ENCODE measurements at places on chromosomes 5 and 9.

DNA sequence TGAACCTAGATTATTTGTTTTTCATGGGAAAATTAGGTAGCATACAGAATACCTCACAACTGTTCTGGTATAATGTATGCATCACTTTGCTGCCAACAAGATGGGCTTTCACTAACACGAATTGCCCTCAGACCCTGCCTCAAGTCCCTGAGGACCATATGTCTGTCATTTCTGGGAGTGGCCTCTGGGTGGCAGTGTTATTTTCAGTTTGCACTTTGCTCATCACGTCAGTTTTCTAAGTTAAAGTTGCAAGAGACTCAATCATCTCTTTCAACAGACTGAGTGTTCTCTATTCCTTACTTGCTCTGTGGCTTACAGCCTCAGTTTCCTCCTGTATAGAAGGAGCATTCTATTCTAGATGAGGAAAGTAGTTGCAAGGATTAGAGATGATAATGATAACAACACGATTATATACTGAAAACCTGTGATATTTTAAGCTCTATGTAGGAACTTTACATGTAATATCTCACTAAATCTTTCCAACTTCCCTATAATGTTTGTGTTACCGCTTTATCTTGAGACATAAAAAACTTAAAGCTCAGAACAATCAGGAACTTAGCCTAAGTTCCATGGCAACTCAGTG lies 55.7 kb downstream of the TSSK1B start:
- peak; percentile 78 for DNase-seq

- DNase-seq = no peak
These were observed 64.7 kb downstream of the SH3PXD2B start for GRCh38 chr5:172389578-172390112.

DNA sequence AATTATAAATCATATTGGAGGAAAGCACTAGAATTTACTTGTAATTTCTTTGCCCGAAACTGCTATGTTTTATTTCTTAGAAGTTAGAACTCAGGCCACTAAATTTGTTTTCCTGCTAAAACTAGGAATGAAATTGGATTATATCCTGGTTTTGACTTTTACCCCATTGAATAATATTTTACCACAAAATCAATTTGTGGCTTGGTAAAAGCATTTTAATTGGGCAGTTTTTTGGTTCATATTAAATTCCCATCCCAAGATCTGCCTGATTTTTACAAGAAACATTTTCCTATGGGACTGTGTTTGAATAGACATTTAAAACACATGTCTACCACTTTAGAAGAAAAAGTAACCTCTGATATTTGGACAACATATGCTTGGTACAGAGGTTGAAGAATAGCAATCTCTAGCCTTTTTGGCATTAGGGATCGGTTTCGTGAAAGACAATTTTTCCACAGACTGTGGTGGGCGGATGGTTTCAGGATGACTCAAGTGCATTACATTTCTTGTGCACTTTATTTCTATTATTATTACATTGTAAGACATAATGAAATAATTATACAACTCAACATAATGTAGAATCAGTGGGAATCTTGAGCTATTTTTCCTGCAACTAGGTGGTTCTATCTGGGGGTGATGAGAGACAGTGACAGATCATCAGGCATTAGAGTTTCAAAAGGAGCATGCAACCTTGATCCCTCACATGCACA lies 565.6 kb downstream of the PRR16 start:
- no peak for DNase-seq

GRCh38 chr9:90343366-90343765 lies 299.3 kb downstream of the DIRAS2 start:
- no peak for DNase-seq

DNA sequence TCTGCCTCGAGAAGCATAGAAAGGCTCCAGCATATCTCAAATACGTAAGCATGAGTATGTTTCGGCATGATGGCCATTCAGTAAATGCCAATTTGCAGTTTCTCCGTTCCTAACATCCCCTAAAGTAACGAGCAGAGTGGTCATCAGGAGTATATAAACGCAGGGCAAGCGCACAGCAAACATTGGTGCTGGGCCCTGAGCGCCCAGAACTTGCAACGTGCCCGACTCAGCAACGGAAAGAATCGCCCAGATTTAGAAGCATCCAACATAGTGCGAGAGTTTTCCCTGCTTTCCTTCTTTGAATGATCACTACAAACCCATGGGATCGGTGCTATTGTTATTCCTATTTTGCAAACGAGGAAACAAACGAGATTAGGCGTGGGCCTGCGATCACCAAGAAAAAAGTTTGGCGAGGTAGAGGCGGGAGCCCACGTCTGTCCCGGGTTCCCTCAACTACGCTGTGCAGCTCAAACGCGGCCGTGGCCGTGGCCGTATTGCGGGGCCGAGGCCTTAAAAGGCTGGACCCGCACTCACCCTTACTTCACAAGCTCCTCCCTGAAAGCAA lies 505 bp downstream of the RPS14 start:
- no peak for DNase-seq

GRCh38 chr9:136119061-136119882 lies 597 bp upstream of the TMEM250 start:
- DNase-seq = no peak

- DNase-seq = no peak
These were observed 41.9 kb upstream of the CTSL start for GRCh38 chr9:87683751-87684626.

DNA sequence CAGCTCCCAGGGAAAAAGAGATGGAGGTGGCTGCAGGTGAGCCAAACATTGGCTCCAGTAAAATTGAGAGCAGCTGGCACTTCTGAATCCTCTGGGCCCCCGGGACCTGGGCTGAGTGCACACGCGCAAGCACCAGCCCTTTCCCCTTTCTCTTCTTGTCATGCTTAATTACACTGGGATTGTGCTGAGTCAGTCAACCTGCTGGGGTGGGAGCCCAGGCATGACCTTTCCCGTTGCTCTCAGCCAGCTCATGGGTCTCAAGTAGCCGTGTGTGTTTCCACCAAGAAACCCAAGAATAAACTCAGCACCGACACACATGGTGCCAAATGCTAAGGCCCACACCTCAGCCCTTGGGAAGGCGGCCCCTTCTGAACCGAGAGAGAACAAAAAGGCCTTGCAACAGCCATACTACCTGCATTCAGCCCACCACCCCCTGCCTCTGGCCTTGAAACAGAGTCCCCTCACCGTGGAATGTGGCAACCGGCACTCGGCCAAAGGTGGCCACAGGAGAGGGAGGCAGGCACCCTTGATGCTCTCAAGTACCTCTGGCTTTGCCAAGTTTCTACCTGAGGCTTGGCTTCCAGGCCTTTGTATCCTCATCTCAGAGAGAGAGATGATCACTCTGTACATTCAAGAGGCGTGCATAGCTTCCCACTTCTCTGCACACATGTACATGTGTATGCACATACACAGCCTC lies 28.1 kb downstream of the SLIT3 start:
- DNase-seq = no peak

GRCh38 chr5:5419291-5420210 lies 2.9 kb upstream of the ICE1 start:
- peak; percentile 54 for DNase-seq

- DNase-seq = no peak
These were observed 70.3 kb downstream of the SPEF2 start for GRCh38 chr5:35687961-35688360.

GRCh38 chr9:33097192-33097591 lies 20.7 kb upstream of the SMU1 start:
- no peak for DNase-seq

DNA sequence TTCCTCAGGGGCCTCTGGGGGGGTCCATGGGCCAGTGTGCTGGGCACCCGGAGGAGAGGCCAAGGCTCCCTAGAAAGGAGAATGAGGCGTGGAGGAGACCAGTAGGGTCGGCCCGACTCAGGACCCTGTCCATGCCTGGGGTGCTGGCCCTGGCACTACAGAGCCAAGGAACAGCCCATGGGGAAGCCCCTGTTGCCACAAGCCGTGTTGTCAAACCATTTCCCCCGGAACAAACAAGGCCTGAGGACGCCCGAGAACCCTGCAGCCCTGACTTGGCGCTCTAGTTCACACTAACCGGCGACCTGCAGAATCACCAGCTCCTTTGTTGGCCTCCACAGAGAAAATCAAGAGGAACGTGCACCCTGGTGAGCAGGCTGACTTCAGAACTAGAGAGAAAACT lies 41.6 kb upstream of the SLC12A7 start:
- no peak for DNase-seq

- DNase-seq = no peak
These were observed 15.0 kb downstream of the ARHGAP26 start for GRCh38 chr5:142785206-142785605.

- DNase-seq = no peak
These were observed 47.5 kb downstream of the NLN start for GRCh38 chr5:65769539-65769938.

DNA sequence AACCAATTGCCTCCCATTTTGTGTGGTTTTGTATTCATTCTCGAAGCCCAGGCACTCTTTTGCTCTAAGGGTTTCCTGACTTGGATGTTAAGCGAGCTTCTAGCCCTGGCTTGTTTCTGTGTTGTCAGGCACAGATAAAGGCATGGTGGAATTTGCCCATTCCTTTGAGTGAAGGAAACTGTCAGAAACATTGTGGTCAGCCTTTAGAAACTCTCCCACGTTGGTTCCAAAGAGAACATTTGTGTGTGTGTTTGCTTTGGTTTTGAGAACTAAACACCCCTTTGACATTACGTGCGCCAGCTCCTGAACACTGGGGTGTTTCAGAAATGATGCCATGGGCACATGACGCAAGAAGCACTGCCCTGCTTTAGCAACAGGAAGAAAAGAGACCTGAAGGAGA lies 320.9 kb downstream of the NTRK2 start:
- peak; percentile 90 for DNase-seq

DNA sequence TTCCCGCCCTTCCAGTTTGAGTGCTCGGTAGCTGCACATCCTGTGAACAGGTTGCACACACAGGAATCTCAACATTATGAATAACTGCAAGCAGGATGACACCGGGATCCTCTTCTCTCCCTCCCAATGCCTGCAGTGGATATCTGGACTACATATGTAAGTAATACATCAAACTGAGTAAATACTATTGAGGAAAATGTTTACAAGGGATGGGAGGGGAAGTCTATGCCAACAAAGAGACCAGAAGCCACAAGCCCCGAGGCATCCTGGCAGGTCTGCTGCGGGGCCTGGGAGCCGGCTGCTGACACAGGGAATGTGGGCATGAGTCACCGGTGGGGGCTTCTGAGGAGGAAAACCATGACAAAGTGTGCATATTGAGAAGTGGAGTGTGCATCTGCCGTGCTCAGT lies 8.6 kb upstream of the ANKRD33B start:
- peak; percentile 53 for DNase-seq

DNA sequence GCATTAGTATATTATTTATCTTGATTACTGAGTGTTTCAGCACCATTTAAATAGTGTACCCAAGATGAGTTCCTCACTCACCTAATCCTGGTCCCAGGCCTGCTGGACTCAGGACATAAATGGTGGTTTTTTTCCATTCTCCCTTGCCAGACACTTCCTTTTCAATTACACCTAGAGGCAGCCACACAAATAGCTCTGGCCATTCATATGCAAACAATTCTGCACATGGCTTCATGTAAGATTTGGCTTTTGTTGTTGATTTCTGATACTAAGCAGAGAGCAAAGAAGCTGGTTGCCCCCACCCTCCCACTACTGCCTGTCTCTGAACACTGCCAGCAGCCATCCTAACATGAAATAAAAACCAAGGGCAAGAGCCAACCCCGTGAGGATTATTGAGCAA lies 180.4 kb downstream of the SEMA5A start:
- no peak for DNase-seq

- DNase-seq = no peak
These were observed 37.9 kb downstream of the FBXW11 start for GRCh38 chr5:171968531-171968930.

DNA sequence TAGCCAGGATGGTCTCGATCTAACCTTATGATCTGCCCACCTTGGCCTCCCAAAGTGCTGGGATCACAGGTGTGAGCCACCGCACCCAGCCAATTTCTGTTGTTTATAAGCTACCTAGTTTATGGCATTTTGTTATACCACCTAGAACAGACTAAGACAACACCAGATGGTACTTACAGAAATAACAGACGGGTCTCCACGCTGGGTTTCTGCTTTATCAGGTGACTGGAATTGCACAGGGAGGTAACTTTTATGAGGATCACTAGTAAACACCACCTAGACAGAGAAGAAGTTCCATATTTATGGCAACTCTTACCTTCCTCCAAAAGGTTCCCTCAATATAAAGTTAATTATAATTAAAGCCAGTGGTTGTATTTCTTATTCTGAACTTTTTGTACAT lies 74.0 kb downstream of the CEMIP2 start:
- no peak for DNase-seq

DNA sequence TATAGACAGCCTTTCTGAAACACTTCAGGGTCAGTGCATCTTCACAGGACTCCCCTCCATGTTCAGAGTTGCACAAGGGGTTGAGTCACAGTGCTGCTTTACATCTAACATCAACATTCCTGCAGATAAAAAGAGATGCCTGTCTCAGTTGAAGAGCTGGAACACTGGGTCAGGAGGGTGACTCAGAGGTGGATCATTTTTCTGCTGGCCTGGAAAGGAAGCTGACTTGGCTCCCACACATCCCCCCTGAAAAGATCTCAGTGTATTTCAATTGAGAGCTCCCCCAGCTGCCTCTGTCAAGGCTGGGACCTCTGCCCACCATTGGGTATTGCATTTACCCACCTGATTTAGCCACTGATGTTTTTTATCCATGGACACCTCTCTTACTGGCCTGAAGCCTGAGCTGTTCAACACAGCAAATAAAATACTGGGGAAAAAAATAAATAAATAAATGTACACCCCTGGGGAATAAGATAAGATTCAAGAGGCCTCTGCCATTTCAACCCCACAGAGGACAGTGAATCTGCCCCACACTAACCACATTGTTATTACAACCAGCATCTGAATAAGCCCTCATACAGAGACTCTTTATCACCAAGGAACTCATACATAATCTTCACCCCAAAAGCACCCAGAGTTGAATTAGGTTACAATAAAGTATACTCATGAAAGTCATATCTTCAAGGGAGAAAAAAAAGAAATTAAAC lies 716.4 kb downstream of the SEMA5A start:
- no peak for DNase-seq

- no peak for DNase-seq
These were observed 426.8 kb upstream of the CLINT1 start for GRCh38 chr5:158285698-158286097.

GRCh38 chr9:96215841-96216240 lies 86.1 kb downstream of the HSD17B3 start:
- DNase-seq = no peak

- no peak for DNase-seq
These were observed 126.8 kb upstream of the DPYSL3 start for GRCh38 chr5:147636729-147636984.

DNA sequence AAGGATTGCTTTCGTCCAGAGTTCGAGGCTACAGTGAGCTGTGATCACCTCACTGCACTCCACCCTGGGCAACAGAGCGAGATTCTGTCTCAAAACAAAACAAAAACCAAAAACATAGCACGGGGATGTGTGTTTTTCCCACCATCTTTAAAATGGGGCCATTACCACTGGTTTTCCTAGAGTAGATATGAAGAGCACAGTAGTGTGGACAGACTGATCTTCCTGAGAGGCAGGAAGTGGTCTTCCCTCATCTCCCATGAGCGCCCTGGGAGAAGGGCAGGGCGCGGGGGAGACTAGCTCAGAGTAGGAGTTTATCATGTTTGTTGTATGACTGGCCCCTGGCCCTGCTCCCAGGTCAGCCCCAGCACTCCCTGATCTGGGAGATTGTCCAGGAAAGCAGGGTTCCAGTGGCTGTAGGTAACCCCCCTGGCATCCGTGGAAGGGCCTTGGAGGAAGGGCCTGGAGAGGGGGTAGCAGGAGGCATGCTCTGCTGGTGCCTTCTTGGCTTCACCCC lies 2.3 kb downstream of the SUSD3 start:
- no peak for DNase-seq
